Stimulated activated CD4-positive, alpha-beta T cell treated with anti-CD3 and anti-CD28 coated beads, Interleukin-1b, Interleukin-23, amount 100 ng/mL, for 1 hour (primary cell): ENCODE measurements at places on chromosomes 1 and 21.

DNA sequence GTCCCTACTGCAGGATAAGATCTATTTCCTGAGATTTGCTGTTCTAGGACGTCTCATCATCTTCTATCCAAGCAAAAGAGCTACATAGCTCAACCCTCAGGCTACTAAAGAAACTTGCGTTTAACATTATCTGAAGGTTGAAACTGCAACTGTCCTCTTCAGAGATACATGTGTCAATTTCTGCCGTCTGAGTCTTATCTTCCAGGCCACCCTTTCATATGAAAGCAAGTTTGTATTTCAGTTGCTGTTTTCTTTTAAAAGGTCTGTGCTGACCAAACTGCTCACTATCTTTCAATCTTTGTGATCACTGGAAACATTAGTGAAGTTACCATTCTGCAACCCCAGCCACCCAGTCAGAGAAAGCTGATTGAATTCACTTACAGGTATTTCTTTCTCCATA is 108.6 kb upstream of the RAB3GAP2 start:
- DNase-seq = no peak

DNA sequence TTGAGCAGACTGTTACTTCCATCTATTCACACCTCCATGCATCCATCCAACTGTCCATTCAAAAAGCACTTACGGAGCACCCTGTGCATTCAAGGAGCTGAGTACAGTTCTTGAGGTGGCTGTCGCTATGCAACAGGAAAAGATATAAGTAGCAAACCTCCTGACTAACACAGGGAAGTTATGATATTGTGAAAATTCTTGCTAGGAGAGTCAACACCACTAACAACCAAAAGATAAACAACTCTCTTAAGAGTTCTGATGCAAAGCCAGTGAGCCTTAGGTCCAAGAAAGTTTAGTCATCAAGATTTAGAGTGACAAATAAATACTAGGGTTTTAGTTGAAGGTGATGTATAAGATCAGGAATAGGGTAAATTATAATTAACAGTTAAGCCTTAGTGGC is 44.5 kb upstream of the TRIM45 start:
- DNase-seq = no peak

DNA sequence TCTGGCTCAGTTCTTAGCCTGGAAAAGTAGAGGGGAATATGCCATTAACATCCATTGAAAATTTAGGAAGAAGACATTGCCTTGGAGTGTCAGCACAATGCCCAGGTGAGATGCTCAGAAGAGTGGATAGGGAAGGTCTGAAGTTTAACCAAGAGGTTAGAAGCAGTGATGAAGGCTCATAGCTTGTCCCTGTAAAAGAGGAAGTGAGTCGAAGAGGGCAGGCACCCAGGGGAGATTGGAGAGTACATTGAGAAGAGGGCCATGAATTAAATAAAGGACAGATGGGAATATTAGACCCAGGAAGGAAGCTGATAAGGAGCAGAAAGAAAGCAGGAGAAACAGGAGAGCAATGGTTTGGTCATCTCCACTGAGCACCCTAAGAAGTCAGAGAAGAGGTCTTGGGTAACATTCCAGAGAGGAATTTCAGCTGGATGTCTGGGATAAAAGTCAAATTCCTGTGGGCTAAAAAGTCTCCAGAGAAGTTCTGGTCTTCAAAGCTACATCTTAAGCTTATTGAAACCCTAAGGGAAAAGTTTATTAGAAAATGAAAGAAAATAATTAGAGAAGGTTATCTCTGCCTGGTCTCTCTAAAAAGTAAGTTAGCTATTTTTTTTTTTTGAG is 17.3 kb downstream of the C8B start:
- no peak for DNase-seq

GRCh38 chr1:178752891-178753290 is 27.8 kb downstream of the RALGPS2 start:
- no peak for DNase-seq

- DNase-seq = no peak
Measured at GRCh38 chr1:34156739-34157138, 8.3 kb downstream of the CSMD2 start.

DNA sequence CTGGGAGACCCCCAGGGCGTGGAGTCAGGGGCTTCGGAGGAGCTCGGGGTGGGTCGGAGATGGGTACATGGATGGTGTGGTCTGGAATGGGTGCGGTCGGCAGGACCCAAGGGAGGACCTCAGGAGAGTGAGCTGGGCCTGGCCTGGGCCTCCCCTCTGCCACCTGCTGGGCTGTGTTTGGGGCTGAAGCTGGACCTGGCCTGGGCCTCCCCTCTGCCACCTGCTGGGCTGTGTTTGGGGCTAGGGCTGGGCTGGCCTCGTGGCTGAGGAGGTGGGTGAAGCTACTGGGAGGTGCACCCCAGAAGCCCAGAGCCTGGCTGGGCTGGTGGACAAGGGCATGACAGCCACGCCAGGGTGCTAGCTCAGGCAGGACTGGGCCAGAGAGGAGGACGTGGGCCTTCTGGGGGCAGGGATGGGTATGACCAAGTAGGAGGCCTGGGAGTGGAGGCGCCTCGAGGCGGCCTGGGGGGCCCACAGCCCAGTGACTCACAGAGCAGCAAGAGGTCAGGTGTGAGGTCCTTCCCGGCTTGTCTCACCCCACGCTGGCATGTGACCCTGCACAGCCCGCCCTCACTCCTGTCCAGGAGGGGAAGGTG is 14.5 kb downstream of the SAMD11 start:
- no peak for DNase-seq
